GM03348 (cell line): ENCODE measurements at places on chromosomes 5 and 9.

DNA sequence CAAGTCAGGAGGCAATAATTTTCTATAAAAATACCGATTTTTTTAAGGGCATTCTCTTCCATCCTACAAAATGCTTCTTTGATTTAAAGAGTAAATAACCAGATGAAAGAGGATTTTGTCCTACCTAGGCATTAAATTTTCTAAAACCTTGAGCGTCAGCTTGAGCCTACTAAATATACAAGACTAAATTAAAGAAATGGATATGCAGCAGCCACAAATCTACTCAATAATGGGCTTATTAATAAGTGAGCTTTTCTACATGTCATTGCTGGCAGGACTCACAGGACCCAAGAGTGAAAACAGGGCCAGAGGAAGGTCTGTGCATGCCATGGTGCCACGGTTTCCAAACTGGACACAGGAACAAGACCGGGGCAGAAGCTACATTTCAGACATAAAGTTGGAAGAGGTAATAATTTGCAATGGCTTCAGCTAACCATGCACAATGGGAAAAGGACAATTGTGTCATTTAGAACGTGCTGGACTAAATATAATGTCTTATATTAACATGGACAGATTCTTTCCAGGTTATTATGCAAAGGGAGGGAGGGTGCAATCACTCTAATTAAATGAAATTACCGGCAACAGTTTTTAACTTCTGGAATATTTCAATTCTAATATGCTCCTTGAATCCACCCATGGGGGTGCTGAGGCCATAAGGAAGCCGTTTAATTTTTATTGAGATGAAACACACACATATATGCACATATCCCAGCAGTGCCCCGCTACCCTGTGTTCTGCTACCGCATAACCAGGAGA is 5.2 kb downstream of the WHRN start:
- no peak for DNase-seq

- DNase-seq: no peak
These were observed 142.3 kb downstream of the ROR2 start for GRCh38 chr9:91807643-91808246.

DNA sequence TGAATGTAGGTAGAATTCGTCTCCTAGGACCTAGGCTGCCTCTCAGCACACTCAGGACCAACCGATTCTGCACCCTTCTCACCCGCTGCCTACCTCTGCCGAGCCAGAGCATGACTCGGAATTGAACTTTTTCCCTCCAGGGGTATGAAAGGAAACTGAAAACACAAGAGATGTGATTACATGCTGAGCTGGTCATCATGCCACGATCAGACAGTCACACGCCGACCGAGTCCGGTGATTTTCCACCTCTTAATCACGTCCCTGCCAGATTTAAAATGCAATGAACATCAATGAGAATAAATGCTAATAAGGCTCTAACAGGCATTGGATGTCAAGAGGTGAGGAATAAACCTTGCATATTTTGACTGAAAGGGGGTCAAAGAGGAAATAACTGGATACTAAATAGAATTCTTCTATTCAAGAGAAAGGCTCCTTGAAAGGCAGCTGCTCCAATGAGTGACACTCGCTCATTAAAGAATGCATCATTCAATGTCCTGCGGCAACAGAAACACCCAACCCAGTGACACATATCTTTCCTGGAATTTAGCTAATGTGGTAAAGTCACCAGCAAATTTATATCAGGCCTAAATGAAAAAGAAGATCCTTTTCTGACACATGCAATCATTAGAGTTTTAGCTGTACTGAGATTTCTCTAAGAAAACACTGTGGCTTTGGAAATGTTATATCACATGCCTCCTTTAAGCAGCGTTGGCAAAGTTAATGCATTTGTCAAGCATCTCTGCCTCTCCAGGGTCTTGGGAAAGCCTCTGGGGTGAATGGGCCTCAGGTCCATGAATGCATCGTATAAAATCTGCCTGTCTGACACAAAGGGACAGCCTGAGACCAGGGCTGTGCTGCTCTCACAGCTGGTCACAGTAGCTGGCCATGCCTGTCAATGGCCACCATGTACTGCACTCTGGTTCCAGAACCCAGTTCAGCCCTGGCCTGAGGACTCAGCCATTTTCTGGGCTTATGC is 128.7 kb downstream of the SPOCK1 start:
- no peak for DNase-seq

- no peak for DNase-seq
These were observed 208.8 kb downstream of the ERCC6L2 start for GRCh38 chr9:96084331-96084734.

- DNase-seq: no peak
These were observed 70.8 kb upstream of the XPA start for GRCh38 chr9:97767891-97768290.

DNA sequence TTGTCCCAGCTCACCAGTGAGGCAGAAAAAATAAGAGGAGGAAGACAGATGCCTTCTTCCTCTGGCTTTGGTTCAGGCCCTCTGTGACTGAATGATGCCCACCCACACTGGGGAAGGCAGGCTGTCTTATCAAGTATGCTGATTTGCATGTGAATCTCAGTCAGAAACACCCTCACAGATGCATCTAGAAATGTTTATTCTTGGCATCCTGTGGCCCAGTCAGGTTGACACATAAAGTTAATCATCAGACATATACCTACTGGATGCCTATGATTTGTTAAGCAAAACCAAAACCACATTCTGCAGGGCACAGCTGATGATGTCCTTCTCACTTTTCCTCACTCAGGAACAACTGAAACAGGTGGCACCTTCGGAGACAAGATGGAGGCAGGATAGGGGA is 243.4 kb upstream of the KCNN2 start:
- no peak for DNase-seq

DNA sequence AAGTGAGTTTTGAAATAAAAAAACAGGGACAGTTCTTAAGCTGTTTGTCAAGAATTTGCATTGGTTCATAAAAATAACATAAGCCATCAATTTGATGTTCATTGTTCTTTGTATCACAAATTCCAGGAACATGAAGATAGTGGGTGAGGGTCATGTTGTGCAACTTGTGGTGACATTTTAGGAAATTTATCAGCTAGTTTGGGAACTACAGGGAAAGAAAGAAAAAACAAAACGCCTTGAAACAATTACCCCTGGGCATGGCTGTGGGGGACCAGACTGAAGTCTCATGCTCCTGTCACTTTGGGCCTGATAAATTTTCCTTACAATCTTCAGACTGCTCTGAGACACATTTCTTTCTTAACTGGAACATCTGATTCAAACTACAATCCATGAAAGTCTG is 207.1 kb upstream of the CLINT1 start:
- DNase-seq: no peak

- DNase-seq: no peak
These were observed 167.7 kb downstream of the TARS1 start for GRCh38 chr5:33608344-33609041.

DNA sequence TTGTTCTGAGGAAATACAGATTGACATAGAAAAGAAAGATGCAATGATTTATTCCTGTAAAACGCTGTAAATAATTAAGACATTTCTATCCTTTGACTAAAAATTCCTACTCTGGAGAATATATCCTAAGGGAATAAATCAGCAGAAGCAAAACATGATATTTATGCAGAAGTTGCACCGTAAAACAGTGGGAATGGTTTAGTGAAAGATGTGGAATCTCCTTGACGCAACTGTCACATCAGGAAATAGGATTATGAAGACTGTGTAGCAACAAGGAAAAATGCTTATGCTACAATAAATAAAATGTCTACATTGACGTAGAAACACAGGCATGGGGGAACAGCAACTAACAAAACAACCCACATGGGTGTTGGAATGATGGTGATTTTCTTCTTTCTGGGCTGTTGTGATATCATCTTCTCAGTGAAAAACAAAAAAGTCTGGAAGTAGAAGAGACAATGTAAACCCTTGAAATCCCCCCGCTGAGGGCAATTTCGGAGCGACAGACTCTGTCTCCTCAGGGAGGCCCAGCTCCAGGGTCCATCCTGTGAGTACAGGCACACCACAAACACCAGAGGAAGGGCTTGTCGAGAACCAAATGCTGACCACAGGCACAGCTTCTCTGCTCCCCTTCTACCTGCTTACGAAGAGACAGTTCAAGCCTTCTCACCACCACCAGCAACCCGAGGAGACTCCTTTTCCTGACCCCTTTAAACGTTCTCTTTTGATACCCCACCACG is 25.2 kb downstream of the COL23A1 start:
- no peak for DNase-seq

GRCh38 chr5:179199246-179199645 is 139.1 kb downstream of the ZNF354C start:
- no peak for DNase-seq

- no peak for DNase-seq
These were observed 291.0 kb downstream of the FBXL17 start for GRCh38 chr5:108090946-108091345.

- DNase-seq: no peak
These were observed 10.9 kb downstream of the CEP72 start for GRCh38 chr5:622946-623522.

DNA sequence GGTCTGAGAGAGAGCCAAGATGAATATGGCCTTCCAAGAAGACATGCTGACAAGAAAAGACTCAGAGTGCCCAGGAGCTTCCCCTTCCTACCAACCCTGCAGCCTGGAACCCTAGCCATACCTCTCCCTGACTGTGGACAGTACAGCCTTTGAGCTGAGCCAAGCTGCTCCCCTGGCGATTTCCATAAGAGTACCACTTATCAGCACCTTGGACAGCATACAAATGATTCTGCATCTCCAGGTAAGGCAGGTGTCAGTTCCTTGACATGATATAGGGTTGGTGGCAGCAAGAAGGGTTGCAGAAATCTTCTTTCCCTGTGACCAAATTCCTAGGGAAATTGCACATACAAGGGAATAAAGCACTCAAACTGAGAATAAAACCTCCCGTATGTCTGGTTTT is 58.3 kb downstream of the MFAP3 start:
- no peak for DNase-seq

GRCh38 chr9:129557192-129558036 is 63.5 kb downstream of the C9orf50 start:
- DNase-seq: no peak

DNA sequence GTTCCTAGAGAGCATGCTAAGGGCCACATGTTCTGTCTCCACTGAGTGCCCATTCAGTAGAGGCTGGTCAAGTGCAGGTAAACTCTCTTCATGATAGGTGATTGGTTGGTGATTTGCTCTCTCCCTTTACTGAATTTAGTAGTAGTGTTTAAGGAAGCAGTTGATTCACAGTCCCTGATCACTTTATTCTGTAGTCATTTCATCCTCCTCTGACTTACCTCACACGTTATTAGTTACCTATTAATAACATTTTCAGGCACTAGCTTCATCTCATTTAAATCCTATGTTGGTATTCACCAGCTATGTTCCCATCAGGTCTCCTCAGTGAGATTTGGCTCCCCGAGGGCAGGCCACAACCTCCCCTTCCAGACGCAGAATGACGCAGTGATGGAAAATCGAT is 51.9 kb downstream of the ERAP1 start:
- no peak for DNase-seq

GRCh38 chr5:154140381-154140780 is 50.2 kb upstream of the GALNT10 start:
- DNase-seq: no peak

- DNase-seq: no peak
These were observed 160.9 kb upstream of the DMAC1 start for GRCh38 chr9:7960320-7961050.

DNA sequence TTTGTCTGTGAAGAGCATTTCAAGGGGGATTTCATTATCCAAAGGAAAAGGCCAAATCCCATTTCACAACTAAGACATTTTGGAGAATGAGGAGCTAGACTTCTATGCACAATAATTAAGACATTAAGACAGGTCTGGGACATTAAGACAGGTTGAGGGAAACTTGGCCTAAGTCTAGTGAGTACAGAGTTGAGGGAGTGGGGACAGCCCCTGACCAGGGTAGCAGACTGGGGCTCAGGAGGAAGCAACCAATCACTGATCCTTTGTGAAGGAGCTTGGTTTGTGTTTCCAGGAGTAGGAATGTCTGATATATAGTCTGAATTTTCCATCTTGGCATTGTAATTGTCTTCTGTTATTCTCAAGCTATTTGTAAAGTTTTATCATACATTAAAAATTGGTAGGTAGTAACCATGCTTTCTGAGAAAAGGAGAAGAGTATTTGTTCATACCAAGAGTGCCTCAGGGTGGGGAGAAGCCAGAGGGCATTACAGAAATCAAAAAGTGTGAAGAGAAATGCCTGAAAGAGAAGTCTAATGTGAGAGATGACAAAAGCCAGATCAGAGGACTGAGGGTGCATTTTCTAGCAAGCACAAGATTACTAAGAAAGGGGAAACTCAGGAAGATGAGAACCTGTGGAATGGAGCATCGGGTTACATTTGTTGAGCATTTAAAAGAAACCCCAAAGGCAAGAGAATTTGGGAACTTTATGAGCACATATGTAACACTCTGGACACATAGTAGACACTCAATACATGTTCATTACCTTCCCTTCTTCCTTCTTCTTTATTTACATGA is 189.3 kb upstream of the PIK3R1 start:
- no peak for DNase-seq

- DNase-seq: no peak
These were observed 22.7 kb upstream of the NDUFS4 start for GRCh38 chr5:53537711-53538110.

- DNase-seq: no peak
These were observed 166.0 kb downstream of the EBF1 start for GRCh38 chr5:158933494-158934318.

DNA sequence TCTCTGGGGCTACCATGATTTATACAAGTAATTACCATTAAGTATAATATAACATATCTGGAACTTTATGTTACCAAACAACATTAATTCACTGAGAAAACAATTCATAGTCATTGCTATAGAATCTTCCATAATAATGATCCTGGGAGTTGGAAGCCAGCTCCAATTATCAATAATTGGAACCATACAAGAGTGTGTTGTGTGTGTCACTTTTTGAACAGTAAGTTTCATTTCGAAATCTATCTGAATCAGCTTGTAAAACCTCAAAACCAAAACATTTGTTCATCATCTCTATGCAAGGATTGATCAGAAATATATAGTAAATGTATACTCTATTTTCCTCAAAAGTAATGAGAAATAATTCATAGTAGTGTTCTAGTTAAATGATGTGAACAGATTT is 348.1 kb downstream of the ARL15 start:
- DNase-seq: no peak

- DNase-seq: no peak
These were observed 175.2 kb downstream of the FANCC start for GRCh38 chr9:95142315-95142714.

- DNase-seq: no peak
These were observed 23.3 kb upstream of the PANK3 start for GRCh38 chr5:168602517-168602916.

DNA sequence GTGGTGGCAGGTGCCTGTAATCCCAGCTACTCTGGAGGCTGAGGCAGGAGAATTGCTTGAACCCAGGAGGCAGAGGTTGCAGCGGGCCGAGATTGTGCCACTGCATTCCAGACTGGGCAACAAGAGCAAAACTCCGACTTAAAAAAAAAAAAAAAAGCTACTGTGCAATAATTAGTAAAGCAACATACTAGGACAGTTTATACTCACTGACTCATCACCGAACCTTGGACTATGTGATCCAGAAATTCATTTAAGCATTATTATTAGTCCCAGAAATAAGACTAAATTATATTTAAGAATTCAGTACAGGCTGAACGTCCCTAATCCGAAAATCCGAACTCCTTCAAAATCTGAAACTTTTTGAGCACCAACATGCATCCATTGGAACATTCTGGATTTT is 37.8 kb downstream of the GOLPH3 start:
- DNase-seq: no peak
